A172 (cell line): ENCODE measurements at places on chromosomes 2 and 18.
A peak's percentile ranks its signal among the peaks of the same experiment; 100 is the strongest.

DNA sequence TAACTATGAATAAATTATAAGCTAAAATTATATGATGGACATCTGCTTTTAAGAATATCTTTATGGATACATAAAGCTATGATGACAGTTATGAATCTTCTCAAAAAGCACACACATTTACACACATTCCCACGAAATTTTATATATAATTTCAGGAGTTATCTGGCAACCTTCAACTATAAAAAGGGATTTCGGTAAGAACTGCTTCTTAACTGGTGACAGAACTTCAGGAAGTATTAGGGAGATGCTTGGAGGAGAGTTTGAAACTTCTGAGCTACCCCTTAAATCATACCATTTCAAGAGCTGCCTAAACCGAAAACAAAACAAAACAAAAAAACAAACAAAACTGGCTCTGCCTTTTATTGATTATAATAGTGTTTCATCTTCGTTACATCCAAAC, 399.4 kb downstream of the ZEB2 start:
- no peak for DNase-seq

DNA sequence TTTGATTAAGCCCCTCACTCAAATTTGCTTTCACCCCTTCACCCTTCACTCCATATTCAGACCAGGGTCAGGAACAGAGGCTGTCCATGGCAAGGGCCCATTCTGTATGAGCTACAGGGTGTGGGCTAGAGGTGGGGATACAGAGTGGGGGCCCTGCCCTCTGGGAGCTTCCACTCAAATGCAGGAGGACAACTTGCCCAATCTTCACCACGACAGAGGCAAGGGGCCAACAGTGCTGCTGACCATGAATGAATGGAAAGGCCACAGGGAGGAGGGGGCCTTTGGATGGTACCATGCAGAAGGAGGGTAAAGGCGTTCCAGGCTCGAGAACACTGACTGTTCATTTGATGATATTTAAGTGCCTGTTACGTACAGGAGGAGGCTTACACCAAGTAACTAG, 22.8 kb downstream of the ADRA2B start:
- DNase-seq = no peak

DNA sequence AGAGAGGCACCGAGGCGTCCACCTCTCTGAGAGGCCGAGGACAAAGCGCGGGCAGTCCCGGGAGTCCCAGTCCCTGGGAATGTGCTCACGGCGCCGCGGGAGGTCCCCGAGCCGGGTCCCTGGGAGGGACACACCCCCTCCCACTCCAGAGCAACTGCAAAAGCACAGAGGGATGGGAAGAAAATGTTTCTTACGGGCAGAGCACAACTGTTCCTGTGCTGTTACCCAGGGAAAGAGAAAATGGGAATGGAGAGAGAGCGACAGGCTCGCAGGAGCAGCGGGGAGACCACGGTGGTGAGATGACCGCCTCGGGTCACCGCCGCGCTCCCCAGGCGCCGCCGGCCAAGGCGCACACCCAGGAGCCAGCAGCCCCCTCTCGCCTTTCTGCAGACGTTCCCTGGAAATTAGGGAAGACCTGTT, 1.2 kb upstream of the BCL11A start:
- no peak for DNase-seq

DNA sequence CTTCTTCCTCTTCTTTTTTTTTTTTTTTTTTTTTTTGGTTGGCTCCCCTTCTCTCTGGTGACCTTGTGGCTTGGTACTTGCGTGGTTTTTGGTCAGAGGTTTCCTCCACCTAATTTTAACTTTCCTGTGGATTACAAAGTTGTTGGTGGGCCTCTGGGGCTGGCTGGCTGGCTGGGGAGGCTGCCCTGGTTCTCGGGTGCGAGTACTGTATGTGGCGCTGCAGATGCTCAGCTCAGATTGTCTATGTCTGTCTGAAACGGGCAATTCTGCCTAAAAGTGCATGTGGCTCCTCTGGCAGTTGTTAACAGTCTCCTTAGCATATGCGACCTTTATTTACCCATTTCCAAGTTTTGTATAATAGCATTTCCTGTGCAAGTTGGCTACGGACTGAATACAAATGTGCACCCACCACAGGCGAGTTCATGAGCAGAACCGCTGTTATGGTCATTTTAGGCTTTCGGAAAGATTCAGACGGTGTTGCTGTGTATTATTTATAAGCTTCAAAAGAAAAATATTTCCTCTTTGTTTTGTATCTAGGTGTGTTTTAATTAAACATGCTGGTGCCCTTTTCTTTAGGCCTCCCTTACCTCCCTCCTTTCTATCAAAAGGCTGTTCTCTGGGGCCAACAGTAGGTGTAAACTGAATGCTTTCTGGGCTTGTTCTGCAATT, 4.4 kb downstream of the TBR1 start:
- no peak for DNase-seq

- DNase-seq = no peak
Measured at GRCh38 chr2:153068052-153068451, 349.6 kb downstream of the ARL6IP6 start.

DNA sequence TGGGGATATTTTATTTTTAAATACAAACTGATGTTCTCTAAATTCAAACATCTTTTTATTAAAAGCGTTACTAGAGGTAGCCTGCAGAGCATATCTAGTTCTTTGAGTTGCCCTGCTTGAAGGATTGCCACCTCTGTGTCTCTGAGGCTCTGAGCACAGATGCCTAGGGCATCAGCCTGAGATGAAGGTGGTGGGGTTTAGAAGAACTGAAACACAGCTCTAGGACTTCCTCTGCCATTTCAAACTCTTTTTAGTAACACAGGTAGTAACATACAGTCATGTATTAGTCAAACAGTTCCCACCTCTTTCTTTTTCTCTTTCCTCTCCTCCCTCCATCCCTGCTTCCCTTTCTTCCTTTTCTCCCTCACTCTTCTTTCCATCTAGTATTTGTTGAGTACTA, 57.6 kb downstream of the TTC21B start:
- DNase-seq = no peak

DNA sequence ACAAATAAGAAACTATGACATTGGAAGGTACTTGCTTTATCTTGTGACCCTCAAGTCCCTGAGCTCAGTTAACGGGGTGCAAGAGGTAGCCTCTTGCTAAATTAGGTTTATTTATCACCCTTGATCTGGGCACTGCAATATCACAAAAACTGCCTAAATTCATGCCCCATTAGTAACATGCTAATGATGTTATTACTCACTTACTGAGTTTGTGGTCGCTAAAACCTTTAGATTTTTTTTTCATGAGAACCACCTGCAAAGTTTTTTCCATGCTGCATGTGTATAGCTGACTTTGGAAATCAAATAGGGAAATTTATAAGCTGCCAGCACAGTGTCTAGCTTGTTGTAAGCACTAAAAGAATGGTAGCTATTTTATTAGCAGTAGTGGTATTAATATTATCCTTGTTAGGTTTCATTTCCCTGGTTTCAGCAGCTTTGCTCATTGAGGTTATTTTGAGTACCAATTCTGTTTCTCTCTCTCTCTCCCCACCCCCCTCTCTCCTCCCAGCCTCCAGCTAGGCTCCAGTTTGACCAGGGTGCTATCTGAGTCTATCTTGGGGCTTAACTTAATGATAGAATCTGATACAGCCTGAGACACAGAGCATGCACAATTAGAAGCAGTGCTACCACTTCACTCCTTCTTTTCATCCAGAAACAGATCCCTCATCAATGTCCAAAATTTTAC, 88.7 kb upstream of the ATP8B1 start:
- no peak for DNase-seq

GRCh38 chr2:233247744-233248143, 3.7 kb upstream of the ATG16L1 start:
- peak; percentile 97 for DNase-seq

DNA sequence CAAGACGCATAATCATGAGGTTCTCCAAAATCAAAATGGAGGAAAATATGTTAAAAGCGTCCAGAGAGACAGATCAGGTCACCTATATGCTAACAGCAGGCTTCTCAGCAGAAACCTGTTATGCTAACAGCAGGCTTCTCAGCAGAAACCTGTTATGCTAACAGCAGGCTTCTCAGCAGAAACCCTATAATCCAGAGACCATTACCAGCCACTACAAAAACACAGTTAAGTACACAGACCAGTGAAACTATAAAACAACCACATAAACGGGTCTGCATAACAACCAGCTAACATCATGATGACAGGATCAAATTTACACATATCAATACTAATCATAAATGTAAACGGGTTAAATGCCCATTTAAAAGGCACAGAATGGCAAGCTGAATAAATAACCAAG, 1548.4 kb upstream of the TMEFF2 start:
- DNase-seq = no peak

- DNase-seq = no peak
Measured at GRCh38 chr2:45319683-45320455, 291.2 kb downstream of the SRBD1 start.

GRCh38 chr2:84450288-84451227, 8.5 kb downstream of the SUCLG1 start:
- DNase-seq = no peak

DNA sequence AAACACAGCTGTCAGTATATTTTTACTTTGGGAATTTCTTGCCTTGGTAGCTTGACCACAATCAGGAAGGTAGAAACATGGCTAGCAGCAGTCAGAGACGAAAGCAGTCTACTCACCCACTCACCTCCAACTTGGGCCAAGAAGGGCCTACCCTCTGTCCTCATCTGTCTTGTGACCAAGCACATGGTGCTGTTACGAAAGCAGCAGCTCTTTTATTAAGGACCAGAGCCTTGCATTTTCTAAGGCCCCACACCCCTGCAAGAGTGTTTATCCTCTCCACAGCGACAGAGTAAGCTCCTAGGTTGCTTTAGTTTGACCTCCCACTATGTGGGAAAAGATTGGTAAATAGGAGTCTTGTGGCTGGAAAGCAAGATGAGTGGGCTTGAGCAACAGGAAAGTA, 31.3 kb upstream of the MSTN start:
- DNase-seq = peak; percentile 8

DNA sequence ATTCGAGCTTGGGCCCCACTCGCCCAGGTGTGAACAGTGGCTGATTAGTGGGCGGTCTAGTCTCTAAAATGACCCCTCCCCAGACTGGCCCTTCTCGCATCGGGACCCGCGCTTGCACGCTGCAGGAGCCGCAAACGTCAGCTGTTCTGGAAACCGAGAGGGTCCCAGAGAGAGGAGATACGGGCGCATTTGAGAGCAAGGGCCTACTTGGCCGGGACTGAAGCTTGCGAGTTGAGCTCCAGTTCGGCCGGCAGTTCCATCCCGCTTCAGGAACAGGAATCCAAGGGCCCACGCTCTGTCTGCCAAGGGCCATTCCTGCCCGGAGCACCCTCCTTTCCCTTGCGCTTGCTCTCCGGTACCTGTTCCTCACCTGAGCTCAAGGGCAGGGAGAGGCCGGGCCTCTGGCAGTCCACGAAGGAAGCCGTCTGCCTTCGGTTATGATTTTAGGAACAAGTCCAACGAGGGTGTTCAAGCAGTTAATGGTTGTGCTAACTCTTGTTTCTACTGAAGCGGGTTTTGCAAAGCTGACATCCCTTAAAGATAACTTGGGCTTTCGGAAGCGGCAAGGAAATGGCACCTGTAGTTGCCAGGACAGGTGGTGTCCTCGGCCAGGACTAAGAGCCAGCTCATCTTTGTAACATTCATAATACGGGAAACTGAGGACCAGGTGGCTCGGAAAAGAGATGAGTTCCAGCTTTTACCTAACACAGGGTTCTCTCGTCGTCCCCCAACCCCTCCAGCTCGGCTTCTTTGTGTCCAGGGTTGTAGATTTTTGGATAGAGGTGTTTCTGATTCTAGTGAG, 3.9 kb upstream of the DLX1 start:
- no peak for DNase-seq

GRCh38 chr18:5490753-5491480, 52.9 kb downstream of the EPB41L3 start:
- DNase-seq = no peak

GRCh38 chr2:218880102-218880858, at the start of gene WNT10A:
TSS of gene WNT10A (plus strand) at chr2:218880852. CDS start at chr2:218880996, 144 bp downstream.
- DNase-seq = no peak
